NCI-H1105 (cell line): ENCODE measurements at places on chromosomes 7 and 10.
A peak's percentile ranks its signal among the peaks of the same experiment; 100 is the strongest.

DNA sequence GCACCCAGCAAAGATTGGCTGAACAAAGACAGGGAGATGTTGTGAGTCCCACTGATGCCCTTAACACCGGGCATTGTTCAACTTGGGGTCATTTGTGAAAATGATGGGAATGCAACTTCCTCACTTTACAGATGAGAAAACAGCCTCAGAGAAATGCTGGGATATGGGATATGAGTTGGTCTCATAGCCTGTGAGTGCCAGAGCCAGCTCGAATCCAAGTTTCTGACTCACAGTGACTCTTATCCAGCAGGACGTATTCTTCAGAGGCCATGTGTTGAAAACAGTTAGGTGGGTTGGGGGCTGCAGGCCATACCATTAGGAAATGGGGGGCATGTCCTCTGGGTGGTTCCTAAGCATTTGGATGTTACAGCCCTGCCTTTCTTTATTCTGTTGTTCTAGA is 45.2 kb downstream of the KIAA1217 start:
- DNase-seq, result no peak

DNA sequence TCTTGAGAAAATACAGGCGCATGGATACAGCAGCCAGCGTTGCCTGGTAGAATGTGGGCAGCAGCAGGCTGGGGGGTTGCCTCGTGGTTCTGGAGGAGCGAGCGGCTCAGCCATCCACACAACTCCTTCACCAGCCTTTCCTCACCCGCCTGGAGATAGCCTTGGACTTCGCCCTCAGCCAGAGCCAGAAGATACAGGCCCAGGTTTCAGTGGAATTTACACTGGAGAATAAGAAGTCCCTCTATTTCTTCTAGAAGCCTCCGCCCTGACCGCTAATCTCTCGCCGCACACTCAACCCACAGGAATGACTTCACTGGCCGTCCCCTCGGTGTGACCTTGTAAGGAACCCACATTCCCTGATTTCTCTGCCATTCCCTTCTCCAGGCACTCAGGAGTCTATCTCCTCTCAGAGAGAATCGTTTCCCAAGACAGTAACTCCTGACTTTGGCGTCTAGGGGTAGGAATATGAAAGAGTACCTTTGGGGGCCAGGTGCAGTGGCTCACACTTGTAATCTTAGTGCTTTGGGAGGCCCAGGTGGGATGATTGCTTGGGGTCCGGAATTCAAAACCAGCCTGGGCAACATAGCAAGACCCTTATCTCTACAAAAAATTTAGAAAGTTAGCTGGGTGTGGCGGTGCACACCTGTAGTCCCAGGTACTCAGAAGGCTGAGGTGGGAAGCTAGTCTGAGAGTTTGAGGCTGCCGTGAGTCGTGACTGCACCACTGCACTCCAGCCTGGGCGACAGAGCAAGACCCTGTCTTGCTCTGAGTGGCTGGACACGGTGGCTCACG is 52.0 kb upstream of the ECHDC3 start:
- no peak for DNase-seq

- DNase-seq, result peak; percentile 90
Measured at GRCh38 chr7:75688200-75689136, 50.3 kb downstream of the HIP1 start.

DNA sequence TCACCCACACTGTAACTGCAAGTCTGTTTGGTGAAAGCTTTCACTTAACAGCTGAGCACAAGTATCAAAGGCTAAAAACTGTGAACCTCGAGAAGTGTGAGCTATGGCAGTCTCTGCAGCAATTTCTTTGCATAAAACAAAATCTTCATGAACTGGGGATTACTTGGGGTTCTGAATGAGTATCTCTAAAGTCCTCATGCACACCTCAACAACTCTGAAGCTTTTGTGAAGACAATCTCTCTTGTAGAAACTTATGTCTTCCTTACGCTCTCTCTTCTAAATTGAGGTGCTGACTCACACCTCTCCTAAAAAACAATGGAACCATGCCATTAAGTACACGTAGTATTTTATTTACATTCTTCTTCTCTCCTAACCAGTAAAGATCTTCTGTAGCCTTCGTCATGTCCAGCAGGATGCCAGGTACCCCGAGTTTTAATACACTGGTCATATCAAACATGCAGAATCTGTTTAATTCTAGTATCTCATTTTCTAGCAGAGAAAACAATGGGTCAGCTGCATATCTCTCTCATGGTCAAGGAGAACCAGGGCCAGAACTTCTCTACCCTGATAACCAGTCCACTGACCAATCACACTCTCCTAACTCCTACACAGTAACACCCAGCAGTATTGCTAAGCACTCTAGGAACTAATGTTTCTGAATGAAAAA is 76.9 kb downstream of the UBE2H start:
- DNase-seq, result no peak

GRCh38 chr10:100340948-100341847 is 5.8 kb upstream of the SCD start:
- no peak for DNase-seq

DNA sequence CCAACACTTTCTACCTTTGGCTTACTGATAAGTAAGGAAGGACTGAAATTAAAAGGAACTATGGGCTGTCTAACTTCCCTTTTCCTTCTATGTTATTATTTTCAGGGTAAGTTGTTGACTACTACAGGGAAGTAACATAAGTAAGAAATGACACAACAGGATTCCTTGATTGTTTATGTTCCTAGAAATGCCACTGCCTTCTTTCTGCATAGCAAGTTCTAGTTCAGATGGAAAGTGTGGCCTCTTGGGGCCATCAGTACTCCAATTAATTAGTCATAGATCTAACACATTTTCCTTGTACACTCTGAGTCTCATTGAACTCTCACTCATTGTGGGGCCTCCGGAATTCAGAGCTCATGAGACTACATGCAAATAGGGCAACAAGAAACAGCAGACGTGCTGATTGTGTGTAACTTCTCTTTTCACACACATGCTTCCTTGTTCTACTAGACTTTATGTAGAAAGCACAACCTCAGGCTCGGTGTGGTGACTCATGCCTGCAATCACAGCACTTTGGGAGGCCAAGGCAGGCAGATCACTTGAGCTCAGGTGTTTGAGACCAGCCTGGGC is 35.3 kb upstream of the HIBADH start:
- DNase-seq, result no peak
